ENCODE measurements at places on chromosomes 4 and X.

- peak; percentile 69 for DNase-seq
These were observed 162.9 kb upstream of the SPIN4 start for GRCh38 chrX:63513825-63514568.

- DNase-seq: no peak
These were observed 189.1 kb upstream of the RBPJ start for GRCh38 chr4:26131711-26132110.

DNA sequence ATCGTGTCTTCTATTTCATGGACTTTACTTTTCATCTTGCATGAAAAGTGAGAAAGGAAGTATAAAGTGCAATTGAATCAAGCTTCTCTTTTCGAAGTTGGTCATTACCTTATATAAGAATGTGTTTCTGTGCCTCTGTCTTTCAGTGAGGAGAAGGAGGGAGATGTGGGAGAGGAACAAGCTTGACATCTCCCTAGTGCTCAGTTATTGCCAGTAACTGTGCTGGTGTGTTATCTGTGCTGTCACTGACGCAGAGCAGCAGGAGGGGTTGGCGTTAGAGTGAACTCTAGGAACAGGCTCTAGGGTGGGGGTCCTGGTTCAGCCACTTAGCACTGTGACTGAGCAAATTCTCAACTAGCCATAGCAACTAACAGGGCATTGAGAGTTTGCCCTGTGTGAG is 34.0 kb upstream of the TBC1D9 start:
- peak; percentile 1 for DNase-seq

GRCh38 chr4:107210450-107211239 is 174.5 kb upstream of the DKK2 start:
- DNase-seq: no peak

GRCh38 chr4:180860089-180860720 is 1383.0 kb upstream of the TENM3 start:
- no peak for DNase-seq

GRCh38 chr4:8240211-8241041 is 29.1 kb upstream of the HTRA3 start:
- DNase-seq: no peak

DNA sequence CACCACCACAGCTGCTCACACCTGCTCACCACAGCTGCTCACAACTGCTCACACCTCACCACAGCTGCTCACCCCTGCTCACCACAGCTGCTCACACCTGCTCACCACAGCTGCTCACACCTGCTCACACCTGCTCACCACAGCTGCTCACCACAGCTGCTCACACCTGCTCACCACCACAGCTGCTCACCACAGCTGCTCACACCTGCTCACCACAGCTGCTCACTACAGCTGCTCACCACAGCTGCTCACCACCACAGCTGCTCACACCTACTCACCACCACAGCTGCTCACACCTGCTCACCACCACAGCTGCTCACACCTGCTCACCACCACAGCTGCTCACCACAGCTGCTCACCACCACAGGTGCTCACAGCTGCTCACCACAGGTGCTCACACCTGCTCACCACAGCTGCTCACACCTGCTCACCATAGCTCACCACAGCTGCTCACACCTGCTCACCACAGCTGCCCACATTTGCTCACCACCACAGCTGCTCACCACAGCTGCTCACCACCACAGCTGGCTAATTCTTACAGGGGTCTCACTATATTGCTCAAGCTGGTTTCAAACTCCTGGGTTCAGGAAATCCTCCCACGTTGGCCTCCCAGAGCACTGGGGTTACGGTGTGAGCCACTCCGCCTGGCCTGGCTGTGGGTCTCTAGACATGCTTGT is 30.4 kb upstream of the CPLX1 start:
- no peak for DNase-seq

GRCh38 chr4:20682853-20683252 is 17.4 kb upstream of the PACRGL start:
- no peak for DNase-seq

Data from skeletal muscle cell (primary cell).